D721Med (cell line): ENCODE measurements at places on chromosomes 2 and 18.

DNA sequence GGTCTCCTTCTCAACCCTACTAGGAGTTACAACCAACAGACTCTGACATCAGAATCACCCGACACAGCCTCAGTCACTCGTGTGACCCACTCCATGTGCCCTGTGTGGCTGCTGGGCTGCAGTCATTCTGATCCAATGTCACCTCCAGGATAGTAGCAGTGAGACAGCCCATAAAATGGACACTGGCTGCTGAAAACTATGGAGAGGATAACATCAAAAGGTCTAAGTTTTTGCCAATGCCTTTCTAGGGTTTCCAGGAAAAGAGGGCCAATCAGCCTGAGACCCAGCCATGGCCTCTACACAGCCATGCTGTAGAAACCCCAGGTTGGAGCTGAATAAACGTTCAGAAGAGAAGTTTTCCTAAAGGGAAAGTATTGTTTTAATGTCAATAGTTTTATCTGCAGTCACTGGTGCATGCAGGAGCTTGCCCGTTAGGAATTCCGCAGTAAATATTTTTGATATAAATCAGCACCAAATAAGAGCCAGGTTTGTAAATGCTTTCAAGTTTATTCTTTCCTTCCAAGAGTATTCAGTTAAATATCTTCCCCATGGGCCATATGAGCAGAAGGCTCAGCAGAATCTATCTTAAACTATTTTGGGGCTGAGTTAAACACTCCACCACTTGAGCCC, 92.2 kb upstream of the PID1 start:
- DNase-seq = no peak

DNA sequence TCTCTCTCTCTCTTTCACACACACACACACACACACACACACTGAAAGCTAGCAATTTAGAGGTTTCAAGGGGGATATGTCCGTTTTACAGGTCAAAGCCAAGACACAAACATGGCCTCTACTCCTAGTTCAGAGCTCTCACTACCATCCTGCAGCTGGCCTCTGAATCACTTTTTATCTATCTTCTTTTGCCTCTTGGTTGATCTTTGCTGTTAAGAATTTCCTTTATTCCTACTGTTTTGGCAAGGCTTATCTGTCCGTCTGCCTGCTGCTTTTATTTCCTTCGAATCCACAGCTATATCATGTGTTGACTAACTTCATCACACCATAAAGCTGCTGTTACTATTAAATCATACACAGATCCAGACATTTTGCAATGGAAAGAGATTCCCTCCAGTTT, 543.0 kb downstream of the PLCL1 start:
- no peak for DNase-seq

DNA sequence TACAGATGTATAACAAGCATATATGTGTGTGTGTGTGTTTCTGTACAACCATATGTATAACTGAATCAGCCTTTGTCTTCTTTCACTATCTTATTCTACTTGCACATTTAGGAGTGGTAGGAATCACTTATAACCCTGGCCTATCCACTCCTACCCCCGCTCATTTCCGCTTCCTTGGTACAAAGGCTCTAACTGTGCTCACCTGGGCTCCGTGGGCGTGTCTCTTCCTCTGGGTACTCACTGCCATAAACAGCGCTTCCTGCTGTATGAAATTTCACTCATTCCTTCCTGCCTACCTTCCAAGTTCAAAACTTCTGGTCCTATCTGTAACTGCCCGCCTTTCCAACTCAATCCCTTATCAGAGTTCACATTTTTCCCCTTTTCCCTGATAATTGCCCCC, 815.5 kb downstream of the EPHA4 start:
- no peak for DNase-seq

GRCh38 chr18:49976795-49977560, 163.6 kb upstream of the ACAA2 start:
- no peak for DNase-seq

DNA sequence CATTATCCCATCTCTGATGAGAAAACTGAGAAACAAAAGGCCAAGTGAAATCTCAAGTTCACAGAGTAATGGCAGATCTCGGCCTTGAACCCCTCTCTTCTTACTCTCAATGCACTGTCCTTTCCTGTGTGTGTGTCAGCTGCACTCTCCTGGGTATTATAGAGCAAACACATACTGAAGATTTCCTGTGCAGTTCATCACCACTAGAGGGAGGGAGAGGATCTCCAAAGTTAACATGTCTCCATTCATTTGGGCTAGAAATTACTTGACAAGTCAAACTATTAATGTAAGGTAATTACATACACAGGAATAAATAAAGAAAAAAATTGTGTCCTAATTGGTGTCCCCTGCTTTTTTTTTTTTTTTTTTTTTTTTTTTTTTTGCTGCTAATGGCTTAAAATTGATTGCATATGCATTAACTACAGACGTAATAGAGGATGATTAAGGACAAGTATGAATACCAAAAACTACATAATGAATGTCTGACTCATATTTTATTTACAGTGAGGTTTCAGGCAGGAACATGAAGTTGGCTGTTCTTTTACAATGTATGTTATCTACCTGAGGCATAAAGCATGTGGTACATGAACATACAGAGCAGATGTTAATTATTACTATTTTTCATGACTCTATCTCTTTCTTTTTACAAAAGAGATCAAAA, 269.2 kb downstream of the NYAP2 start:
- DNase-seq = no peak

DNA sequence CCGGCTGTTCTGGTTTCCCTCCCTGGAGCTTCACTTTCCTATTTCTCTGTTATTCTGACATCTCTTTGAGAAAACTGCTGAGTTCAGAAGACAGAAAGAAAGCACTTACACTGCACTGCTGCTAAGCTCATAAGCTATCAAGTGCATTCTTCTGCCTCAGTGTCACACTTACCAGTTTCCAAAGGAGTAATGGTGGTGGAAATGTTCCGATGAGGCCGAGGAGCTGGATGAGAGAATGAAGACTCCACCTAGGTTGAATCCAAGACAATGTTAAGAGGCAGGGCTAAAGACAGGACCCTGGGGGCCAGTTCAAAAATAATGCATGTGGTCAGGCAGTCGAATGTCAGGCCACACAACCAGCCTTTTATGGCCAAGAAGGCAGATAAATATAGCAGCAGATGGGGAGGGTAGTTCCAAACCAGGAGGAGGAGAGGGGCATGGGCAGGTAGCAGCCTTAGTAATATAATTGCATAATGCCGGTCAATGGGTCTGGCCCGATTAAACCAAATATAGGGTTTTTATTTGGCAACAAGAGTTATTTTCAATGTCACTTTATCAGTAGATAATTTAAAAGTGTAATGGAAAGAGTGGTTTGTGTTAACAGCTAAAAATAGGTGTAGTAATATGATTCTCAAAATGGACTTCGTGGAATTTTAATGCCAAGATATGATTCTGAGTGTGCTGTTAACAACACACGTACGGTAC, at the start of gene MYOM1:
TSS of gene MYOM1 (minus strand) at position 338 of the 705 bp plus-strand sequence. CDS start 4,745 bp downstream, outside the sequence.
- DNase-seq = no peak

DNA sequence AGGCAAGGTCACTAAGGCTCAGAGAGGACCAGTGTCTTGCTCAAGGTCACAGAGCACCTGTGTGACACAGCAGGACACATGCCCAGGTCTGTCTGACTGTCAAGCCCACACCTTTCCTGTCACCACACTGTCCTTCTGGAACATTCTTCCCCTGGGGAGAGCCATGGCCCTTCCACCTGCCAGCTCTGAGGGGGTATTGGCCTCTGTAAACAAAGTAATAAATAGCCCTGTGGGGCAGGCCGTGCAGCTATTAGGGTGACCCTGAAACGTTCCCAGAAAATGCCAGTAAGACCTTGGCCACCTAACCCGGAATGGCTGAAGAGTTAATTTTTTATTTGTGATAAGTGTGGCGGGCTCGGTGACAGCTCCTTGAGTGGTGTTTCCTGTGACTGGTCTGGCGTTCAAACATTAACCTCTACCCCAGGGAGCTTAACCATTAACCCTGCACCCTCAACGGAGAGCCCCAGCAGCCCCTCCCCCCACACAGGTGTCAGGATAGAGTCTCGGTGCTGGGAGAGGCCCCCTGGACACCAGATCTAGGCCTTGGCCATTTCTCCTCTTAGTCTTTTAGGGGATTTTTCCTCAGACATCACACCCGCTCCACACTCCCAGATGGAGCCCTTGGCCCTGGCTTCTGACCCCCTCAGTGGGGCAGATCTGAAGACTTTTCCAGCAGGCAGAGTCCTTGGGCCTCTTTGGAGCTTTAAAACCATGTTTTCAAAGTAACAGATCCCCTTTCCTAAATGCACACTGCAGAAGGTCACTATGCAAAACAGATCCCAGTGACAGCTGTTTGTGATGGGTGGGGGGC, 36.6 kb downstream of the SCTR start:
- no peak for DNase-seq

- no peak for DNase-seq
Observed at GRCh38 chr18:22471546-22472131, 53.9 kb upstream of the CTAGE1 start.

GRCh38 chr2:235845245-235845644, 322.9 kb downstream of the GBX2 start:
- no peak for DNase-seq

- DNase-seq = no peak
Observed at GRCh38 chr18:48605408-48605845, 66.6 kb downstream of the CTIF start.

- DNase-seq = no peak
Observed at GRCh38 chr2:10939058-10939457, 27.3 kb downstream of the KCNF1 start.
